ENCODE measurements at places on chromosomes 3 and 15. TPM values are rescaled to one million over a fixed set of nuclear protein-coding genes. Genes with fewer than 3 reads are reported as not detected.
A peak's percentile ranks its signal among the peaks of the same experiment; 100 is the strongest.

HDDC3 gene
- 26.2 TPM for total RNA-seq

CYP1A2 gene
- not detected for total RNA-seq

SKOR1 gene
- total RNA-seq: 0.30 TPM

SLC28A2 gene
- not detected for total RNA-seq

GOLGA8J gene
- total RNA-seq: not detected

GRCh38 chr15:52760562-52760961 is 29.6 kb downstream of the ONECUT1 start:
- H3K4me1 ChIP-seq: no peaks in the 10 kb centered on the region
- H3K27me3 ChIP-seq: peaks cover 43% of the 10 kb centered on the region
- H3K27ac ChIP-seq: no peak overlapping the region
- H3K36me3 ChIP-seq: no peaks in the 10 kb centered on the region

GRCh38 chr3:171846597-171846996 is 3.4 kb downstream of the TMEM212 start:
- peaks cover 20% of the 10 kb centered on the region for H3K4me1 ChIP-seq
- peak; percentile 35 for DNase-seq
- H3K27ac ChIP-seq: no peak overlapping the region
- H3K27me3 ChIP-seq: peaks cover 21% of the 10 kb centered on the region

DNA sequence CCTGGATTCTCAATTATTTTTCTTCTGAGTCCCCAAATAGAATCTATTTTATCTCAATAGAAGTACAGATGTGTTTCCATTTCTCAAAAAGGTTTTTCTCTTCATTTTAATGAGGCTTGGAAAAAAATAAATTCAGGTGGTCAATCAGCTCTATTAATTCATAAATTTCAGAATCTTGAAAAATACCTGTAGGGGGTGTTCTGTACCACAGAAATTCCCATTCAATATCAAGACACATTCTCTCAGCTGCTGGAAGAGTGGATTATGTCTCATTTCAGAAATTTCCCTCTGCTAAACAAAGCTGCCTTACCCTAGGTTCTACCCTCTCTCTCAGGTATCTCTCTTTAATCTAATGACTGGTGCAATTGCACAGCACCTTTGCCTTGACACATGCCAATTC is 1121.2 kb downstream of the SI start:
- no peak for DNase-seq
- no peaks in the 10 kb centered on the region for H3K36me3 ChIP-seq
- no peak overlapping the region for H3K27ac ChIP-seq
- H3K4me3 ChIP-seq: no peak overlapping the region

DNA sequence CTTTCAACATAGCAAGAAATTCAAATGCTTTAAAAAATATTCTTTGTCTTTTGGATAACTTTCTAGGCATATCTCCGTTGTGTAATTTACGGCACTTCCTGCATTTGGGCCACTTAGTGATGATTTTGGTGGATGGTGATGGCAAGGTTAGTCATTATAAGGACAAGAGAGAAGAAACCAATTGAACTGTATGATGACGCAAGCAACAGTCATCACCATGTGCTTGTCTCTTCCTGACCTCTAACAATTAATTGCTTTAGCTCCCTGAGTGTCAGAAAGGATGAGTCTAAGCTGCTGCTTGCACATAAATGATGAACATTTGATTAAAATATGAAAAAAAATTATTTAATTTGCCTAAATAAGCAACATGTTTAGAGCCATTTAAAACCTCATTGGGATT is 11.3 kb upstream of the P2RY12 start:
- H3K4me3 ChIP-seq: no peak overlapping the region
- no peak overlapping the region for H3K27ac ChIP-seq
- H3K27me3 ChIP-seq: peaks cover 5% of the 10 kb centered on the region
- H3K36me3 ChIP-seq: no peaks in the 10 kb centered on the region
- H3K4me1 ChIP-seq: no peaks in the 10 kb centered on the region
